ENCODE measurements at places on chromosomes 12 and 14.

DNA sequence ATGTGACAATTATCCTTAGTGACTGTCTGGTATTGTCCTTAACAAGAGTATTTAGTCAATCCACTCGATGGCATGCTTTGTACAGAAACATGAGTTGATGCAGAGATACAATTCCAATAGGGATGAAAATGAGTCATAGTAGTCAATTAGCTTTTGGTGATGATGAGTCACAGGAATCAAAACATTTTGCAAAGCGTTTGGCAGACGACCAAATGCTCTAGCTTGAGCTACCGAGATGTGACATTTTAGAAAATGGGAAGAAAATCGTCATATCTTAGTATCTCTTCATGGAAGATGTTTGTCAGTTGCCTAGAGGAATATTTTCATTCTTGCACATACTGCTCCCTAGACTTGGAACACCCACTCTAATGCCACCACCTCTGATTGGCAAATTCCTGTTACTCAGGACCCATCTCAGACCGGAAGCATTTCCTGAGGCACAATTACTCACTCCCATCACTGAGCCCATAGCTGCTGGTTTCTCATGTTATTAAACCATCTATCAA, 95.0 kb downstream of the LMNTD1 start:
- DNase-seq = no peak

DNA sequence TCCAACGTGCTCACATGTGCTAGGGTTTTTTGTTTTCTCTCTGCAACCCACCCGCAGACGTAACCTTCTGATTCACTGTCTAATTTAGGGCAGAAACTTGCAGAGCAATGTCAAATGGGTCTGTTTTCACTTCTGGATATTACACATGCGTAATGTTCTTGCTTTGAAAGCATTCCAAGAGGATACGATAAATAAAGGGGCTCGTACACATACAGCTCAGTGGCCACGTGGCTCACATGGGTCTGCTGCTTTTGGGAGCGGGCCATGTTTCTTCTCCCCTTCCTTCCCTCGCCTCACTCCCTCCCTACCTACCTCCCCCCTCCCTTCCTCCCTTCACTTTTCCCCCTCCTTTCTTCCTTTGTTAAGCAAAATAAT, 23.4 kb downstream of the CACNA1C start:
- no peak for DNase-seq

DNA sequence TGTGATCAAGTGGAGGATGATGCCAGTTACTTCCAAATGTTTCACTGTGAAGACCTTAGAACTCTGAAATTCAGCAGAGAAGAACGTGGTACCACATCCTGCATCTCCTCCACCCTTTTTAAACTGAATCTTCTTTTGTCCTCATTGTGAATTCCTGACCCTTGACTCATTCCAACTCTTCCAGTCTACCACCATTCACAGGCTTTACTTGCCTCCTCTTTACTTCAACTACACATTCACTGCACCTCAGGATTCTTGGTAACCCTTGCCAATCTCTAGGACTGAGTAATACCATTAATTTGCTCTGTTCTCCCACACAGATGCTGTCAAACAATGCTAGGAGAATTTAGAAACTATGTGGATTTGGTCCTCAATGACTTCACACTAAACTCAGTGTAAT, 37.3 kb downstream of the PPP1R12A start:
- DNase-seq = no peak

DNA sequence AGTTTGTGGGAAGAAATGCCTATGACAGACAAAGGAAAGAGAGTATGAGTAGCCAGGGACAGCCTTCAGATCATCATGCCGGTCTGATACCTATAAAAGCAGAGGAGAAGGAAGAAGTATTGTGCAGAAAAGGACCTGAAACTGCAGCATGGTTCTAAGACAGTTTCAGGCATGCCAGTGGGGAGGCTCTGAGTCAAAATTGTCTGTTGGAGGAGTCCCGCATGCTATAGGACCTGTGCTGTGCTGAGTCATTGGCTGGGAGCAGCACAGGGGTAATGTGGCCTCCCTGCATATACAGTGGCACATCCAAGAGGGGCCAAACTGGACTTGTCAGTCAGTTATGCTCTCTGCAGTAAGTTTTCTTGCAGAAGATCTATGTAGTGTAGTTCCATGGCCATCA, 40.7 kb downstream of the NEUROD4 start:
- DNase-seq = peak; percentile 37

- no peak for DNase-seq
Measured at GRCh38 chr14:75449036-75449435, 21.2 kb downstream of the JDP2 start.

GRCh38 chr14:32846821-32847365, 91.8 kb upstream of the NPAS3 start:
- DNase-seq = no peak

- DNase-seq = no peak
Measured at GRCh38 chr12:34605955-34606748, 583.9 kb downstream of the ALG10 start.

DNA sequence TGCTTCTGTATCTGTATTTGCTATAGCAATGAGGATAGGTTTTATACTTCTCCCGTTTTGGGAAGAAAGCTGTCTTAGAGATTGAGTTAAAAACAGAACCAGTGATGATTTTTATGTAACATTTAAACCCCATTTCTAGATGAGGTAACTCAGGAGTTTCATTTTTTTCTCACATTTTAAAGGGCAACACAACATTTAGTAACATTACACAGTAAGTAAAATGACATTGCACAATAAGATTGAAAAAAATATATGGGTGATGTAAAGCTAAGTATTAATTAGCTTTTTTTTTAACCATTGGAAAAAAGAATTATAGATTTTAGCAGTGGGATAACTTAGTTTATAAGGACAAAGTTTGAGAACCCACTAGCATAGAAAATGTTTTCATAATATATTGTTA, 25.2 kb upstream of the SCFD1 start:
- DNase-seq = no peak

GRCh38 chr12:110200124-110200417, 75.9 kb downstream of the IFT81 start:
- no peak for DNase-seq

DNA sequence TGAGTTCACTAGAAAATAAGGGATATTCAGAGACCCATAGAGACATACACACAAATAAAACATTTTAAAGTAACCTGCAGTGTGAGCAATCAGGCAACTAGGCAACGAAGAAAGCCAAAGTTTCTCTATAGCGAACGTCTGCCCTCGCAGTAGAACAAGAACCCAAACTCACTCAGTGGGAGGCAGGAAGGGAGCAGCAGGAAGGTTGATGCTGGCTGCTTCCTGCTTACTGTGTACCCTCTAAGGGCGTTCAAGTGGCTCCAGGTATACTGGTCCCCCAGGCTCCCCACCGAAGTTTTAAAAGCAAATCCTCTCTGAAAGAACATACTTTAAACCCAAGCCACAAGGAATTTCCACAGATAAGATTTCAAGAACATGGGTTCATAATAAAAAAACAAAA, 249.3 kb downstream of the FOXN3 start:
- peak; percentile 33 for DNase-seq

- DNase-seq = no peak
Measured at GRCh38 chr14:77917491-77918201, 117.7 kb downstream of the ADCK1 start.

Measured in common myeloid progenitor, CD34-positive (primary cell).